ENCODE measurements at places on chromosomes 11 and 22.

DNA sequence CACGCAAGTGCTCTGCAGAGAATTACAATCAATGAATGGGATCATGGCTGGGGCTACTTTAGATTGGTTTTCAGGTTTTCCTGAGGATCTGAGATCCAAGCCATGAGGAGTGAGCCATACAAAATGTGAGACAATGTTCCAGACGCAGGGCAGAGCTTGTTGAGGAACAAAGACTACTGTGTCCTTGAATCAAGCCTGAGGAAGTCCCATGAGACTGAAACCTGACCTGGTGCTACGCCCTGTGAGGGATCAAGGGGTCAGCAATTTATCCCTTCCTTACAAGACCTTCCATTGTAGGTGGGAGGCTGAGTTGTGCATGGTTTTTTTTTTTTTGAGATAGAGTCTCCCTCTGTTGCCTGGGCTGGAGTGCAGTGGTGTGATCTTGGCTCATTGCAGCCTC is 2.1 kb downstream of the INCENP start:
- DNase-seq = no peak

DNA sequence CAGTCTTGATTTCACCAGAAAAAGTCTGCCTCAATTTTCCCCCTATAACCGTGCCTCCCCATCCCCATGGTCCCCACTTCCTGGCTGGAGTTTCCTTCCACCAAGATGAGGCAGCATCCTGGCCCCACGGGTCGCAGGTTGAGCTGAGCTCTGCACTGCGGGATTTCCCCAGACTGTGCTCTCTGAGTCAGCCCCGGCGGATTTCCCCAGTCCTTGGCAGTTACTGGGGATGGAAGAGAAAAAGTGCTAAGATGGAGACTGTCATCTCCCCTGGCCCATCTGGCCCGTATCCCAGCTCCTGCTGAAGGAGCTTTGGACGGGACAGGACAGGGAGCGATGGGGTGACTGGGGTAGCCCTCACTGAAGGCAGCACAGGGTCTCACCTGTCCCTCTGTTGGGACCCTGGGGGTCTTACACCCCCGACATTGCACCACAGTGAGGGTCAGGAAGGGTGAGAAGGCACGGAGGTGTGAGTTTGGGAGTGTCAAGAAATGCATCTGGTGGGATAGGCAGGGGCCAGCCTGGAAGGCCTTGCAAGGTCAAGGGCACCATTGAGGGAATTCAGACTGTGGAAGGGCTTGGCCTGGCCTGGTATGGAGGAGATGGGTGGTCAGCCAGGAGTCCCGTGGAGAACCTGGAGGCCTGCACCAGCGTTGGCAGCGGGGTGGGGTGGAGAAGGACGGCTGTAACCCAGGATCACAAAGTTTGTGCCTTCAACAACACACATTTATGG is 36.5 kb downstream of the NADSYN1 start:
- no peak for DNase-seq

GRCh38 chr11:46692450-46692849 is 8.0 kb downstream of the ARHGAP1 start:
- DNase-seq = no peak

GRCh38 chr11:69501891-69502860 is 20.7 kb downstream of the LINC01488 start:
- DNase-seq = no peak

- no peak for DNase-seq
Observed at GRCh38 chr11:19828382-19829108, 115.9 kb downstream of the NAV2 start.

DNA sequence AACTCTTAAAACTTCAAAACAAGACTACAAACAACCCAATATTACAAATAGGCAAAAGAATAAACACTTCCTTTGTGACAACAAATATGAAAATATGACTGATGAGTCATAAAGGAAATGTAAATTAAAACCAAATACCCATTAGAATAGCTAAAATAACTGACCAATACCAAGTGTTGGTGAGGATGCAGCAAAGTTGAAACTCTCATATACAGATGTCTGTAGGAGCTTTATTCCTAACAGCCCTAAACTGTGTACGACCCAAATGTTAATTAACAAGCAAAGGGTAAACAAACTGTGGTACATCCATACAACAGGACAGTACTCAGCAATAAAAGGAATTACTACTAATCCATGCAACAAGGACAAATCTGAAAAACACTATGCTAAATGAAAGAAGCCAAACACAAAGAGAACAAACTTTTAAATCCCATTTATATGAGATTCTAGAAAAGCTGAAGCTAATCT is 43.0 kb downstream of the MAPK1 start:
- DNase-seq = no peak

DNA sequence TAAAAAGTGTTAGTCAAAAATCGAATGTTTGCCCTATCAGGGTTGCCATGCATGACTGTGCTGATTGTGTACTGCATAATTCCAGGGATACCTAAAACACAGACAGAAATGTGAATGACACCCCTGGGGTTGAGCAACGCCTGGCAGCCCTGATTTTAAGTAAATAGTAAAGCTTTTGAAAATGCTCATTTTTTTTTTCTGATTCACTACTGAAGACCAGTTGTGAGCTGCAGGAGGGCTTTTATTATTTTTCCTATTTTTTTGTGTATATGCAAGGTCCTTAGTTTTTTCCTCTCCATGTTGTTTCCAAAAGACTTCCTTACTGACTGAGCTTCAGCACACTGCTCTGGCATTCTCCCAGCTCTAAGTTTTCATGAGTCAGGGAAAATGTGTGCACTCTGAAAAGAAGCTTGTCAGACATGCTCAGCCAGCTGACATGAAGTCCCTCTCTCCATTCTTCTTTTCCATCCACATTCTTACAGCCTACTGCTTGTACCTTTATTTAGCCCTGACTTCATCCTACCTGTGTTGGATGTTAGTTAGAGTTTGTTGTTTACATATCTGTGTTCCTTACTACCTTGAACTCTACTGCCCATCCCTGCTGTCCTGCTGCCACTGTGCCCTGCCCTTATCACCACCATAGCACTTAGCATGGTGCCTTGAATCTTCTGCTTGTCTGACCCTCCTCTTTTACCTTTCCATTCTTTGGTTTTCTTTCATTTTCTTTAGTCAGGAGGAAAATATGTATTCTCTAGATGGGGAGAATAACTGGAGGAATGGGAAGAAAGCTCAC is 79.5 kb downstream of the HORMAD2 start:
- no peak for DNase-seq

DNA sequence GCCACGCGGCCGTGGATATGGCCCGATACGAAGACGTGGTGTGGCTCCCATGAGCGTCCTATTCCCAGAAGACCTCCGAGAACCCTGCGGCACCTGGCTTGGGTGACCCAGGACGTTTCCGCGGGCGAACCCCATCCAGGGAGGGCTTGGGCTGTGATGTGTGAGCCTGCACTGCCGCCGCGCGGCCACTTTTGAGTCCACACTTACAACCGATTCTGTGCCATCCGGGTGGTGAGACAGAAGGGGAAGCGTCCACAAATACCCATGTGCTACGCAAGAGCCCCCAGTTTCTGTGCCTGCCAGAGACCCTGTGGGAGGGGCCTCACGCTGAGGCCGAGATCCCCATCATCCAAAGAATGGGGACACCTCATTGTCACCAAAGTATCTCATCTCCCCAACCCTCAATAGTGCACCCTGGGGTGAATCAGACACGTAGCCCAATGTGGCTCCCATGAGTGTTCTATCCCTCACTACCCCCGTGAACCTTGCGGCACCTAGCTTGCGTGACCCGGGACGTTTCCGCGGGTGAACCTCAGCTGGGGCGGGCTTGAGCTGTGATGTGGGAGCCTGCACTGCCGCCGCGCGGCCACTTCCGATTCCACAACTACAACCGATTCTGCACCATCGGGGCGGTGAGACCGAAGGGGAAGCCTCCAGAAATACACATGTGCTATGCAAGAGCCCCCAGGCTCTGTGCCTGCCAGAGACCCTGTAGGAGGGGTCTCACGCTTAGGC is 4.6 kb upstream of the H19 start:
- no peak for DNase-seq

GRCh38 chr22:50129121-50129736 is 39.4 kb downstream of the MOV10L1 start:
- DNase-seq = no peak

DNA sequence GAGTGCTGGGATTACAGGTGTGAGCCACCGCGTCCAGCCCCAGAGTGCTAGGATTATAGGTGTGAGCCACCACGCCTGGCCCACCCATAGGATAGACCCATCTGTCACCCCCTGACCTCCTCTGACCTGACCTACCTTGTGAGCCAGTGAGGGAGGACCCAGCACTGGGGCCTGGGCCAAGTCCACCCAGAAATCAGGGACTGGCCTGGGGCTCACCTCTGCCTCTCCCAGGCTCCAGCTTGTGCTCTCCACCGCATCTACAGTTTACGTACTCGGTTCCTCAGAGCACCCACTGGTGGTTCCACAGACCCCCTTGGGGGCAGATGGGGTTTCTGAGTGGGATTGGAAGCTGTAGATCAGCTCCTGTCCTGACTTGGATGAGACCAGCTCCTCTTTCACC is 6.4 kb downstream of the SLC29A2 start:
- DNase-seq = no peak

GRCh38 chr11:99683933-99684332 is 663.2 kb downstream of the CNTN5 start:
- DNase-seq = no peak

- no peak for DNase-seq
Observed at GRCh38 chr11:47347137-47347536, 5.4 kb downstream of the MYBPC3 start.

- DNase-seq = no peak
Observed at GRCh38 chr11:72573855-72574445, 100.3 kb downstream of the PDE2A start.

Measured in stimulated activated CD8-positive, alpha-beta memory T cell treated with anti-CD3 and anti-CD28 coated beads, Interleukin-12 subunit alpha, Interleukin-12 subunit beta, amount 100 ng/mL, for 1 hour (primary cell).